ENCODE measurements at places on chromosomes 5 and 9. TPM values are rescaled to one million over a fixed set of nuclear protein-coding genes. Genes with fewer than 3 reads are reported as not detected.

Gene HACD4
- 0.94 TPM for total RNA-seq

Gene PCDHGB3
- 31.0 TPM for total RNA-seq

Gene IRX1
- not detected for total RNA-seq

Gene CHD1
- total RNA-seq = 126 TPM

Gene MAPK9
- total RNA-seq = 92.6 TPM

Gene ZFP2
- 10.3 TPM for total RNA-seq
